ENCODE measurements at places on chromosomes 12 and 14.

DNA sequence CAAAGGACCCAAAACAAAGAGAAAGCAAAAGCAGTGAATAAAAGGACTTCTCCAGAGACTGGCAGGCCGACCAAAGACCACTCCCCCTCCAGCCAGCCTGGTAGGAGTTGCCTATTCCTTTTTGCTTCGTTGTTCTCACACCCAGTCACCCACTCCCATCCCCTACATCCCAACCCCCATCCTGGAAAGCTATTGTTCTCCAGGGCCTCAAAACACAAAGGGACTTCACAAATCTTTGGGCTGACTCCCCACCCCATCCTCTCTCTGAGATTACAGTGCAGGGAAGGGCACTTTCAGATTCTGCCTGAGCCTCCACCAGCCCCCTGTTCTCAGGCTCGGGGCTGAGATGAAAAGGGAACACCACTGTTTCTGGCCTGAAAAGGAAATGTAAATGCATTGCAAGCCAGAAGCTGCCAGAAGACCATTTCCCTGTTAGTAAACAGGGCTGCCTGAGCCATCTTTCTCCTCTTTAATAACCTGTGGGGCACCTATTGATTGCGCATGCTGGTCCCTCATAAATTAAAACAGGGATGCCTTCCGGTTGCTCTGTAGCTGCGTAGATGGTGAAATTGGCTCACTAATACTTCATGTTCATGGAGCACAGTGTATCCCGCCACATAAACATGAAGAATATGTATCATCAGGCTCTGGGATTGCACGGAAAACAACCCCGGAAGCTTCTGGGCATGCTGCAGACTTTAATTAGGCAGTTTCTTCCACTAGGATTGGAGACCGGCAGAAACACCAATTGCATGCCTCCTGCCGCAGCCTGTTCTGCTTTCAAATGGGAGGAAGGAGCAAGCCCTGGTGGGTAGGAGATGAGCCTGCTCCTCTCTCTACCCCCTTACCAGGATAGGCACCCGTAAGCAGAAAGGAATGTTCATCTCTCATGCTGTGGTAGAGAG lies 130.3 kb upstream of the FUT8 start:
- DNase-seq = no peak

GRCh38 chr12:124233846-124234640 lies 60.9 kb upstream of the RFLNA start:
- no peak for DNase-seq

DNA sequence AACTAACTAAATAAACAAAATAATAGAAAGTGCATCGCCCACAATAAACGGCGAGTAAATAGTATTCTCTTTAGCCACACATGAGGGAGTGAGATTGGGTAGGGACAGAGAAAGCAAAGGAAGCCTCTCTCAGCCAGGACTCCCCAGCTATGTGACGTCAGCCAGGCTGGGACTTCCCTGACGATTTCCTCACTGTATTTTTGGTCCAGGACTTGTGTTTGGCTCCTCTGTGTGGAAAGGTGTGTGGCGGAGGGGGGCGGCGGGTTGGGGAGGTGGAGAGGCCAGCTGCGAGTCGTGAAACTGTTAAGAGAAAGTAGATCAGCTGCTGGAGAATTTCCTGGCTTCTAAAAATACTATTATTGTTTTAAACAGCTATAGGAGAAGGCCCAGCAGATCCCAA lies 1124.6 kb downstream of the AACS start:
- no peak for DNase-seq

DNA sequence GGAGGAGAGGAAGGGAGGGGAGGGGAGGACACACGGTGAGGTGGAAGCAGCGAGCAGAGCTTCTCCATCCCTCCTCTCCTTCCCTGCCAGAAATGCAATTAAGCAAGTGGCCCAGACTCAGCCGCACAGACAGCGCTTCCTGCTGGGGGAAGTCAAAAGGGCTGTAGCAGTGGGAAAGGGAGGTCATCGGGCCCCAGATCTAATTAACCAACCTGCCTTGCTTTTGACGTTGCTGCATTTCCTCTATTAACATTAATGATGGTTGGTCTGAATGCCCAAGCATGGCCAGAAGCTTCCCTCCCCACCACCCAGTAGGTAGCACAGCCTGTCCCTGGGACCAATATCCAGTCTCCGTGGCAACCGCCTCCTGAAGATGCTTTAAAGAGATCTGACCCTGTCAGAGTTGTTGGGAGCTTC lies 4.6 kb upstream of the NGB start:
- DNase-seq = no peak

DNA sequence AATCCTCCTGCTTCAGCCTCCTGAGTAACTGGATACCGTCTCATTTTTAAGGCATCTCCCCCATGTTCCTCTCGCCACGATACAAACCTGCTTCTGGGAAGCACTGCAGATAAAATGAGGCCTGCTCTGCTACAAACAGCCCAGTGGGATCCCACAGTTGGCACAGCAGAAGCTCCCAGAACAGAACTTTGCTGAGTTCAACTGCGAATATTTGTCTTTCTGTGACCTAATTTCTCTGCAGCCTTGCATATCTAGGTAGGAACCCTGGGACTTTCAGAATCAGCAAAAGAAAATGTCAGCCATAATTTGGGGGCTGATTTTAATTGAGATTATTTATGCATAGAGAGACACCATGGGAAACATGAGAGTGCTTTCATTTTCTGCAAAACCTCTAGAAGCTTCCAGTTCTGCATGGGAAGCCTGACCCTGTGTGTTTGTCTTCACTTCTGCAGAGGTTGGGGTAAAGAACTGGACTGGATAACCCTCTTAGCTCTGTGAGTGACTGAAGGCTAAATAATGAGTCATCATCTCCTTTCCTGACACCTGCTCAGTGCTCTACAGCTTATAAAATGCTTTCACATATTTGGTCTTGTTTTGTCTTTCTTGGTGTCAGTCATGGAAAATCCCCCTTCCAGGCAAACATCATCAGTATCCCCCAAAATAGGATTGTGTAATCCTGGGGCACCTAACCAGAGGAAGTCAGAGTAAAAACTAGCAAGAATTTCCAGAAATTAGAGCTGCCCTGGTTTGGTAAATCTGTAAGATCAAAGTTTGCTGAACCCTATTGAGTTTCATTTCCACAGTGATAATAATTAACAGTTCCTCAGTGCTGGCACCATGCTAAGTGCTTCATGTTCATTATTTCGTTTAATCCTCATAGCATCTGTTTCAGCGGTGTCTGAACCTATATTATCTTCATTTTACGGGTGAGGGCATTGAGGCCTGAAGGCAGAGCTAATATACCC lies 185.8 kb downstream of the SLC15A4 start:
- no peak for DNase-seq

GRCh38 chr14:71271166-71271945 lies 364.1 kb downstream of the PCNX1 start:
- DNase-seq = no peak

DNA sequence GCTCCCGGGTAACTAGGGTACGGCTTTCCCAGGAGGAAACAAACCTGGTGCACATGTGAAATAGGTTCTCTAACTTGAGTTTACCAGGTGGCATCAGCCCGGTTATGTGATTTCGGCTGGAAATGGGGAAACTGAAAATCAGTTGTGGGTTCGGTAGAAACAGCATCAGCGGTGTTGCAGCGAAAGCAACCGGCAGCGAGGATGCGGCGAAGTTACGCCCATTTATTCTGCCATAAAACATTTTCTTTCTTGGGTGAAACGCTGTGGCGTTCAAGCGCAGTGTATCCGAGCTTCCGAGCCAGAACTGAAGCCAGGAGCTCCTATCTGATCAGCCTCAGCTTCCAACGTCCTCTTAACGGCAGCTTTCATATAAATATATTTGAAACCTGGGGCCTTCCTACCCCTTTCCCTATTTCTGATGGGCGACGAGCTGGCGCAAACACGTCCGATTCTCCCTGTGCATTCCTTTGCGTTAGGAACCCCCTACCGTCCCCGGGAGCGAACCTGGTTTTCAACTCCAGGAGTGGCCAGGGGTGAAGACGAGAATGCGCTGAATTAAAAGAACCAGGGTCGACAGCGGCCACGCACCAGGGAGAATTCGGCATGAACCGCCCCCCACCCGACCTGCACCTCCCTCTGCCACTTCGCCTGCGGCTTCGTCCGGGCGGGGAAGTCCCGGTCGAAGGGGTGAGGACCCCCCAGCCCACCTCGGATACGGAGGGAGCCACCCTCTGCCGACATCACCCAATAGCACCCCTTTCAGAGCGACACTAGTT lies 1.6 kb downstream of the DPF3 start:
- DNase-seq = no peak

- DNase-seq = no peak
These were observed 333.4 kb downstream of the NELL2 start for GRCh38 chr12:44542716-44543115.

- no peak for DNase-seq
These were observed 39.6 kb downstream of the TEAD4 start for GRCh38 chr12:2998789-2999264.

DNA sequence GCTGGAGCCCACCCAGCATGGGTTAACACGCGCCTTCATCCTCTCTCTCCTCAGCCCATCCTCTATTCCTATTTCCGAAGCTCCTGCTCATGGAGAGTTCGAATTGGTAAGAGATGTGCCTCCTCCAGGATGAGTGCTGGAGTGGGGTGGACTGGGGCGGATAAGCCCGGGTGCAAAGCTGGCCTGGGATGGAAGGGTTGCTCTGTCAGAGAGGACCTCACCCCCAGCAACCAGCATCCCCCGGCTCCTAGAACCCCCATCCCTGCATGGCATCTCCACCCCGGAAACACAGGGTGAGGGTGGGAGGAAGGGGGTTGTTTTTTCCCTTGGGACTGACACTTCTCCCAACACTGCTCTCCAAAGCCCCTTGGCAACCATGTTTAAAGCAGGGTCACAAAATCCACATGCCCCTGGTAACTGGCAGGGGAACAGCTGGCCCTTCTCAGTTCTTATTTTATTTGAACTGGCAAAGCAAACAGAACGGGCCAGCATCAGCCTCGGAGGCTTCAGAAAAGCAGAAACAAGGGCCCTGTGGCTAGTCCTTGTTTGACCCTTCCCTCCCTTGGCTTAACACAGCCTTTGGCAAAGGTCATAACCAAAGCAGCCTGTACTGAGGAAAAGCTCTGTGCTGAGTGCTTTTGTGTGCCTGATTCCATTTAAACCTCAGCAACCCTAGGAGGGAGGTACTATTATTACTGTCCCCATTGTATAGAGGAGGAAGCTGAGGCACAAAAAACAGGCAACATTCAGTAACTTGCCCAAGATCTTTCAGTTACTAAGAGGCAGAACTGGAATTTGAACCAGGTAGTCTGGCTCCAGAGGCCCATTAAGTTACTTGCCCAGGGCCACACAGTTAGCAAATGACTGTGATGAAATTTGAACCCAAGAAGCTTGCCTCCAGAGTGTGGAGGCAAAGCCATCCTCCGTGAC lies 4.2 kb downstream of the GSTZ1 start:
- no peak for DNase-seq

DNA sequence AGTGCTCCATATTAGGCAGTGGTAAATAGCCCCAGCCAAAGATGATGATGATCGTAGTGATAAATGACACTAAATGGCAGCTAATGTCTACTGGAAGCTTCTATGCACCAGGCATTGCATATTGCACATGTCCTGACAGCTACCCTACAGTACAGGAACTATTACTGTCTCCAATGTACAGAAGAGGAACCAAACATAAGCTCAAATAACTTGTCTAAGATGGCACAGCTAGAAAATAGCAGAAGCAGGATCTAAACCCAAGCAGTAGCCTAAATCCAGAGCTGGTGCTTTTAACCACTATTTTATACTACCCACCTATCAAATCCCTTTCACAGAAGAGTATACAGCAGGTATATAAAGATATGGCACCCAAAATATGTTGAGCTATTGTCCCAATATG lies 28.9 kb downstream of the ESR2 start:
- no peak for DNase-seq

DNA sequence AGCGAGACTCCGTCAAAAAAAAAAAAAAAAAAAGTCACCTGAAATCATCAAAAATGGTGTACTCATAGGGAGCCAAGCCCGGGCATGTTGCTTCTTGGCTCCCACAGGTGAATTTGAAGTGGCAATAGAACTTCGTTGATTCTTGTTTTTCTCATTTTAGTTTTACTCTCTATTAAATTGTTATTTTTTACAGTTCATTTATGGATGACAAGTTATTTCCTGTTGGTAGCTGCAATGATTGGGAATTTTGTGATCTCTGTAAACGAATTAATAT lies 1.3 kb downstream of the TM7SF3 start:
- no peak for DNase-seq

DNA sequence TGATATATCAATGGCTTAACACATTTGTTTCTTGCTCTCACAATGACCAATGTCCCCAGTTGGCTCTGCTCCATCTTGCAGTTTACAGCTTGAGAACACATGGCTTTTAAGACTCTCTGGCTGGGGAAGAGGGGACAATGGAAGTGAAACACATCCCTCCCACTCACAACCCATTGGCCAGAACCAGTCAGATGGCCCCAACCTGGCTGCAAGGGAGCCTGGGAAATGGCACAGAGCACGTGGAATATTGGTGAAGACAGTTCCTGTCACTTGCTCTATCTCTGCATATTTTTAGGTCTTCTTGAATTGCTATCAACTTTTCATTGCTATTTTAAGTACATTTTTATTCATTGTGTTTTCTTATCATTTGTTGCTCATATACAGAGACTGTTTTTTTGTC lies 345.4 kb downstream of the MED13L start:
- DNase-seq = no peak

GRCh38 chr12:108207791-108208730 lies 79.0 kb downstream of the WSCD2 start:
- no peak for DNase-seq

- no peak for DNase-seq
These were observed 2.7 kb upstream of the NXPH4 start for GRCh38 chr12:57213763-57214397.

GRCh38 chr14:99745307-99745951 lies 47.8 kb upstream of the EML1 start:
- no peak for DNase-seq

DNA sequence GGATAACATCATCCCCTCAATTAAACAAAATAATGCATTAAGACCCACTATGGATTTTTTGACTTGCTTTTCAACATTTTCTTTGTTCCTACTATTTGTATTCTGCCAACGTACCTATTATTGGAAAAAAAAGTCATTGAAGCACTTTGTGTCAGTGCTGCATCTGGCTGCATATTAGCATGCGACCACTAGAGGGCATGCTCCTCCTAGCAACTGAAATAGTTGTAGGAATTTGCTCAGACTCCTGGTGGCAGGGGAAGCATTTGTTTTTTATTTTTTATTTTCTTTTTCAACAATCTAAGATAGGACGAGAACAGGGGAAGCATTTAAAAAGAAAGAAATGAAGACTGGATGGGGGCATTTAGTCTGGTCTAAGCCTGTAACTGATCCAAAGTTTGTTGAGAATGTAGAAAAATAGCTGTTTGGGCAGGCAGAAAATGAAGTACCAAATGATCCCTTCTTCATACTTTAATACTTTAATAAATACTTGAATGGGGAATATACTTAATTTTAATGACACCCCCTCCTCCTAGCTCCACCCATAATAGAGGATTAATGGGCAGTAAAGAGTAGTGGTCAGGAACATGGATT lies 14.5 kb upstream of the CLEC4A start:
- DNase-seq = peak; percentile 66

GRCh38 chr12:110317911-110318310 lies 36.9 kb downstream of the ATP2A2 start:
- no peak for DNase-seq

All from stimulated activated CD4-positive, alpha-beta T cell treated with anti-CD3 and anti-CD28 coated beads, Interleukin-15, amount 100 ng/mL, for 48 hours (primary cell).